ENCODE measurements at places on chromosomes 12 and 14.

- DNase-seq, result peak; percentile 80
Observed at GRCh38 chr12:7995266-7995963, 37.1 kb upstream of the FOXJ2 start.

DNA sequence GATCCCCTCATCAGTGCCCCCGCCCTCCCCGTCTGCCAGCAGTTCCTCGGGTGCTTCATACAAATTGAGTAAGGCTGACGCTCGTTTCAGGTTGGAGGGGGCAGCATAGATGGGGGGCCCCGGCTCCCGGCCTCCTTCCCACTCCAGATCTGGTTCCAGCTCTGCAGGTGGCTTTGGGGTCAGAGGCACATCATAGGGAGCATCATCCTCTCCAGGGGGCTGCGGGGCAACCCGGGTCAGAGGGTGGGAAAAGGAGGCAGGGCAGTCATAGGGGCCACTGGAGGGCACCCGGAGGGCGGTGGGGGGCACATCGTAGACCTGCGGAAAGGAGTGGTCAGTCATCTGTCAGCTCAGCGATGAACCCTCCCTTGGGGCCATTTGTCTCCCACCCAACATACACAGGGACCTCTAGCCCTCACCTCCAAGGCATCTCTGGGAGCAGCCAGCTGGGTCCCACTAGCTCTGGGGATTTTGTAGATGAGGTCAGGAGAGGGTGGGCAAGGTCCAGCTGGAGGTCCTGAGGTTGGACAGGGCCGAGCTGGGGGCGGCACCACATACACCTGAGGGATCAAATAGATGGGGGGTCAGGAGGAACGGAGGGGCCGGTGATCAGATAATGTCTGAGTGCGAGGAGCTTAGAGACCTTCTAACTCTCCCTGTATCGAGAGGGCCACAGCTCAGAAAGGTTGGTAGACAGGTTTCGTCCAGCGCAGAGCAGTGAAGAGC lies 5.1 kb downstream of the EFS start:
- DNase-seq, result no peak

DNA sequence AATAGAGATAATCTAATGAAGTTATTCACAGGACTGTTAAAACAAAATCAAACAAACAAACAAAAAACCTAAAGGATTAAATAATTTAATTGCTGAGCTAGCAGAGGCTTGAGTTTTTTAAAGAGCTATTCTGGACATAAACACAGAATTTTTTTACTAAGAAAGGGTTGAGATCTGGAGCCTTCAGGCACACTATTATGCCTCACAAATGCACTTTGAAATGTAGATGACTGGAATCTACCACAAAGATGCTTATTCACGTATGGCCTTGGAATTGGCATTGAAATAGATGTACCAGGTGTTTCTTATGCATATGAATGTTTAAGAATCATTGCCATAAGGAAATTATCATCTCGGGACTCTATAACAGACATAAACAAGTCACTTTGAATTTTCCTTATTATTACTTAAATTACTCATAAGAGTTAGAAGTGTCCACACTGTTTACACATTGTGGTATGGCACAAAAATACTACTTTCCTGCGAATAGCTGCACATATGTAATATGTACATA lies 21.6 kb downstream of the PUS7L start:
- no peak for DNase-seq

GRCh38 chr12:9606247-9606646 lies 1.5 kb downstream of the KLRB1 start:
- DNase-seq, result no peak

DNA sequence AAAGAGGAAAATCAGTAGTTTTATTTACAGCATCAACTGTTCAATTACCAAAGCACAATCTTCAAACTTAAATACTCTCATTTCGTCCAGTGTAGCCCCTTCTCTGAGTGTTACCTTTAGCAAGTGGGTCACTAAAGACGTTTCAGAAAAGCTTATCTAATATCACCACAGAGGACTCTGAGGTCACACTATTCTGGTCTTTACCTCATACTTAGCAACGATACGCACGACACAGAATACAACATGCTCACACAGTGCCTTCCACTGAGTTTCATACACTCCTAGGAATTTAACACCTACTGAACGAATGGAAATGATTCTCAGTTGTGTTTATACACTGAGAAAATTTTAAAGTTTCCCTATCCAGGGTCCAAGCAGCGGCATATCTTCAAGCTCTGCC lies 2.0 kb downstream of the SYT10 start:
- DNase-seq, result no peak

DNA sequence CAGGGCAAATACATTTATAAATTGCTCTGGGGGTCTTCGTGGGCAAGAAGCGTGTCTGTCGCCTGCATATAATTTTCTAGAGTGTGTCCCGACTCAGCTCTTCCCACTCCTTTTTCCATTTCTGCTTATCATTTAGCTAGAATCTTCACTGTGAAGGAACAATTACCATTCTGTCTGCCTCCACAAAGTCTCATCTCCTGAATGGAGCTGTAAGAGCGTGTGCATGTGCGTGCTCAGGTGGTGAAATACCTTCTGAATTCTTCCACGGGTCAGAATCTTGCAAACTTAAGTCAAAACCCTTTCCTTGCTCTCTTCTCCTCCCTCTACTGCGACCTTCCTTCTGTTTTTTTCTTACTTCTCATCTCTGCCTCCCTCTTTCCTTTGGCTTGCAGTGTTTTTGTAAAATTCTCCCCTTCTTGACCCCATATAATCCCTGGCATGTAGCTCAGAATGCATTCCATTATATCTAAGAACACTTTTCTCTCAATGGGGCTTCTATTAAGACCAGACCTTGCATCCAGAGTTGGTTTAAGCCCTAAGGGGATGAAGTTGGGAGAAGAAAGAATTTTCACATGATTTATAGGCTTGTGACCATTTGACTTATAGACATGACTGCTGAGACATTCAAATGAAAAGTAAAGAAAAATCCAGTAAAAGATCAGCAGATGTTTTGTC lies 25.0 kb upstream of the GSG1 start:
- no peak for DNase-seq

DNA sequence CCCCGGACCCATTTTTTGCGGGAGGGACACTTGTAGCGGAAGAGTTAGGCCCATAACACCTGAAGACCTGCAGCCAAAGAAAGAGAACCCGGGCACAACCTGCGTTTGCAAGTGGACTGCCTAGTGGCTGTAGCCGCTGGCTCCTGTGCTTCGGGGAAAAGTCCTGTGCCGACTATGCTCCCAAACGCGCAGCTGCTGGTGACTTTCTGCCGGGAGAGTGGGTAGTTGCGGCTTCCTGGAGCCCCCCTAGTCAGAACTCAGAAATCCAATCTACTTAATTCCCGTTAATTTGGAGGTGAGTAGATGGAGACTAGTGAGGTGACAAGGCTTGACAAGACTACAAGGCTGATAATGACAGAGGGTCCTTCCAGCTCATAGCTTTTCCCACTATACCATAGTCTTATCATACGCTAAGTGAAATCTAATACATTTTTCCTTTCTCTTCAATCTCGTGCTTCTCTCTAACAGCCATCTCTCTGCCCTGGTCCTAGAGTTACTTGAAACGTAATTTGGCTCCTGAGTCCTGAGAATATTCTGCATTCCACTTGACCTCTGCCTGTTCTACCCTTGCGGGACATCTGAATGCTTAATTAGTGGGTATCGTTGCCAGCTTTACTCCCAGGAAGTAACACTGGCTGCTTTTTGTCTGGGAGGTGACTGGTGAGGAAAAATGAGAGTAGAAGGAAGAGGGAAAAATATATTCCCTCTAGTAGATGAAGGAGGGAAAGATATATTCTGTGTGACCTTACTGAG lies 556 bp downstream of the MTHFD1 start:
- no peak for DNase-seq

DNA sequence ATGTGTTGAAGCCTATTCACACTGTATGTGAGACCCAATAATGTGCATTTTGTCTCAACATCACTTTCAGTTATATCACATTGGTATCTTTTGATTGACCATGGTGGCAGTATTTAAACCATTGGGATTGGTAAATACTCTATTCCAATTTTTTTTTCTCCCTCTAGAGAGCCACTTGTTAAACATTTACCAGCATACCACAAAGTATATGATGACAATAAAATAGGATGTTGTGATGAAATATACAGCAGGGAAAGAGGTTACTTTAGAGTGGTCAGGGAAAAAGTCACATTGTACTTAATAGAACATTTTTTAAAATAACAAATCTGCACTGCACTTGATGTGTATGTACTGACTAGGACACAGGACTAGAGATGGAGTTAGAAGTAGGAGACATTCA lies 5.6 kb upstream of the LIN7A start:
- no peak for DNase-seq

GRCh38 chr12:53006810-53007309 lies 604 bp downstream of the EIF4B start:
- DNase-seq, result peak; percentile 88

GRCh38 chr12:58914457-58914856 lies 5.8 kb downstream of the LRIG3 start:
- DNase-seq, result no peak

DNA sequence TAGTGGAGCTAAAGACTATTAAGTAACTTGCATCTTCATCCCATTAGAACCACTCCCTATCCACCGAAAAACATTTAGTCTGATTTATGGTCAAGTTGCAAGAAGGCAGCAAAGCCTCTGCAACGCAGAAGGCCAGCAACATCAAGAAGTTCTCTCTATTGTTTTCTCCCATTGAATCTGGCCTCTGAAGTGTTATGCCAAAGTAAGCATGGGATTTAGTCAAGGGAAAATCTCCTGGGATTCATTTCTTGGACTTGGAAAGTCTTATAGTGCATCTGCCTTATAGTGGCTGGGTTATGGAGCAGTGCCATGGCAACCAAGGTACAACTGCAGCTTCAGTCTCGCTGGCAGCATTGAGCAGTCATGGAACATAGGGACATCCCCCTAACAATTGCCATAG lies 87.7 kb upstream of the KRR1 start:
- DNase-seq, result no peak

GRCh38 chr14:80977221-80977620 lies 21.8 kb downstream of the TSHR start:
- no peak for DNase-seq

GRCh38 chr14:33704481-33704880 lies 246.4 kb downstream of the EGLN3 start:
- DNase-seq, result no peak

DNA sequence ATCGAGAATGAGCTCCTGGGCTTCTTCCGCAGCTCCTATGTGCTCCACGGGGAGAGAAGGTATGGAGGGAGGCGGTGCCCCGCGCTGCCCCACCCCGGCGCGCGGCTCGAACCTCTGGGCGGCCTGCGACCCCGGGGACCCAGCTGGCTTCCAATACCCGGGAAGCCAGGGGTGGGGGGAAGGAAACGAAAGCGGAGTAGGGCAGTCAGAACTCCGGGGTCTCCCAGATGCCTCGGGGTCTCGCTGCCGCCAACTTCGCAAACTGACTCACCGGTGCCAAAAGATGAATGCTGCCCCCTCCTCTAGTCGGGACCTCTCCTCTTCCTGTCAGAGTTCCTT lies 1.3 kb downstream of the TRHDE start:
- DNase-seq, result no peak

- no peak for DNase-seq
Observed at GRCh38 chr14:100468557-100468956, 118.7 kb downstream of the BEGAIN start.

GRCh38 chr14:104998801-104999200 lies 13.2 kb downstream of the CLBA1 start:
- no peak for DNase-seq

GRCh38 chr12:72511906-72512305 lies 239.7 kb downstream of the TRHDE start:
- no peak for DNase-seq

- DNase-seq, result no peak
Observed at GRCh38 chr12:127556231-127556886, 710.6 kb upstream of the TMEM132C start.

GRCh38 chr12:20578142-20578541 lies 117.0 kb upstream of the SLCO1C1 start:
- no peak for DNase-seq

DNA sequence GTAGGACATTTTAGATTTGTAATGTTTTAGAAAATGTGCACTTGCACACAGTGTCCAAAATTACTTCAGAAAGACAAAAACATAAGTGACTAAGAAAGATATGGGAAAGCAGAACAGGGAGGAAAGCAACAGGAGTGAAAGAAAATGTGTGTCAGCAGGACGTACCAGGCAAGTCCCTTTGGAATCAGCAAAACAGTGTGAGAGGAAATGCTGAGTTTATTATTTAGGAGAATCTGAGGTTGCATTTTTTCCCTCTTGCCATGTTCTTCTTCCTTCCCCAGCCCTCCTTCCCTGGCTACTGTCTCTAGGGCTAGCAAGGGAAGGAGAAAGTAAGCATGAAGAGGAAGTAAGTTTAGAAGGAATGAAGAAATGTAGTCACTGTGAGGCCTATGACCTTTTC lies 67.7 kb upstream of the CD163 start:
- DNase-seq, result no peak

GRCh38 chr14:54564868-54565784 lies 1.8 kb upstream of the SAMD4A start:
- DNase-seq, result peak; percentile 79

DNA sequence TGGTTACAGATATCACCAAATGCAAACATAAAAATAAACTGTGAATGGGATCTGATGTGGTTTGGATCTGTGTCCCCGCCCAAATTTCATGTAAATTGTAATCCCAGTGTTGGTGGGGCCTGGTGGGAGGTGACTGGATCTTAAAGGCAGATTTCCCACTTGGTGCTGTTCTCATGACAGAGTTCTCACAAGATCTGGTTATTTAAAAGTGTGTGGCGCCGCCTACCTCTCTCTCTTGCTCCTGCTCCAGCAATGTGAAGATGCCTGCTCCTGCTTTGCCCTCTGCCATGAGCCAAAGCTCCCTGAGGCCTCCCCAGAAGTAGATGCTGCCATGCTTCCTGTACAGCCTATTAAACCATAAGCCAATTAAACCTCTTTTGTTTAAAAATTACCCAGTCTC lies 47.8 kb downstream of the SLC25A21 start:
- DNase-seq, result no peak

- DNase-seq, result no peak
Observed at GRCh38 chr12:117900561-117900960, 68.2 kb downstream of the KSR2 start.

- no peak for DNase-seq
Observed at GRCh38 chr14:34098045-34098984, 147.4 kb upstream of the EGLN3 start.

GRCh38 chr12:55996715-55997534 lies at the start of gene SUOX:
SUOX (plus strand) TSS chr12:55997276; CDS start chr12:56002222, 4,946 bp downstream.
- DNase-seq, result peak; percentile 44

DNA sequence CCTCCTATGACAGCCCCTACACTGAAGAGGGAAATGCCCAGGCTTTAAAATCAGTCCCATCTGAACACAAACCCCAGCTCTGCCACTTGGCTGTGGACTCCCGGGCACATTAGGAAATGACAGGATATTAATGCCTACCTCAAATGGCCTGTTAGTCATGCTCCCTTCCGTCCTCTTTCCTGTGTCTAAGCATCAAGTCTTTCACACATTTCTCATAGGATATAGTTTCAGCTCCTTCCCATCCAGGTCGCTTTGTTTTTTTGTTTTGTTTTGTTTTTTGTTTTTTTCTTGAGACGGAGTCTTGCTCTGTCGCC lies 16.1 kb downstream of the PLEK2 start:
- DNase-seq, result no peak

DNA sequence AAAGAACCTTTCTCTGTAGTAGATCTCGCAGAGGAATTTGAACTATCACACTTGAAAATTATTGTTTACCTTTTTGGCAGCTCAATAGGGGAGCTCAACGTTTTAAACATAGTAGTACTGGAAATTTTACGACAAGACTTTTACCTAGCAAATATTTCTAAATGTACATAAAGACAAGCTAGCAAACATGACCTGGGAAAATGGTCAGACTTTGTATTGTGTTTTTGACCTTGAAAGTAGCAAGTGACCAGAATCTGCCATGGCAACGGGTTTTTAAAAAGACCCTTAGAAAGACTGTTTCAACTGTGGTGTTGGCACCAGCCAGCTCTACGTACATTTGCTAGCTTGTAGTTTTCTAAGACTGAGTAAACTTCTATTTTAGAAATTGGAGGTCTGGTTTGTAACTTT lies 20.2 kb upstream of the A2M start:
- DNase-seq, result no peak
